ENCODE measurements at places on chromosomes 1 and 21. TPM values are rescaled to one million over a fixed set of nuclear protein-coding genes. Genes with fewer than 3 reads are reported as not detected.

Gene PODN
- 152 TPM for total RNA-seq

Gene TMEM82
- not detected for total RNA-seq

Gene BMP8B
- 1.4 TPM for total RNA-seq

Gene CRP
- total RNA-seq: 0.32 TPM

Gene OSCP1
- total RNA-seq: 4.2 TPM

DNA sequence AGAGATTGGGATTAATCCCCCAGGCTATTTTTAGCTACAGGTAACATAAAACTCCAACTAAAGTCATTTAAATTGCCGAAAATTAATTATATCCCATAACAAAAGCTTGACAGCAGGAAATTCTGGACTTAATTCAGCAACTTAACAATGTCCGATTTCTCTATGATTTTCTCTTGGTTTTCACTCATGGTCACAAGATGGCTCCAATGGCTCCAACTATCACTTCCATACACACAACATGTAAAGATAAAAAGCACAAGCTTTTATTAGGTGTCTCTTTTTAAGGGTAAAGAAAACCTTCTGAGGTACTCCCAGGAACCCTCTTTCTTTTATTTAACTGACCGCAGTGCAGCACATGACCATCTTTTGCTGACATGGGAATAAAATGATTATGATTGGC is 363.5 kb upstream of the PTBP2 start:
- DNase-seq: no peak

DNA sequence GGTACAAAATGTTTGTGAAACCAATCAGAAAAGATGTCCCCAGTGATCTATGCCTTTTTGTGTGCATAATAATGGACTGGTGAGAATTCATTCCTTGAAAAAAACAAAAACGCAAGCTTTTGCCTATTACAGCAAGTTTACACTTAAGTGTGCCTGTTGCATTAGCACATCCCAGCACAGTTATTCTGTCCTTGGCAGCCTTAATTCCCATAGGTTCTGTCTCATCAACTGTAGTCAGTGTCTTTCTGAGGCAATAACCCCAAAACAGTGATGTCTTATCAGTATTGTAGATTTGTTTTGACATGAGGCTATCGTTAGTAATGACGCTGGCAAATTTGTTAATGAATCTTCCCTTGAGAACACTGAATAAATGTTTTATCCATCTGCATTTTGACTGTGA is 109.9 kb upstream of the KCTD3 start:
- no peak for DNase-seq

DNA sequence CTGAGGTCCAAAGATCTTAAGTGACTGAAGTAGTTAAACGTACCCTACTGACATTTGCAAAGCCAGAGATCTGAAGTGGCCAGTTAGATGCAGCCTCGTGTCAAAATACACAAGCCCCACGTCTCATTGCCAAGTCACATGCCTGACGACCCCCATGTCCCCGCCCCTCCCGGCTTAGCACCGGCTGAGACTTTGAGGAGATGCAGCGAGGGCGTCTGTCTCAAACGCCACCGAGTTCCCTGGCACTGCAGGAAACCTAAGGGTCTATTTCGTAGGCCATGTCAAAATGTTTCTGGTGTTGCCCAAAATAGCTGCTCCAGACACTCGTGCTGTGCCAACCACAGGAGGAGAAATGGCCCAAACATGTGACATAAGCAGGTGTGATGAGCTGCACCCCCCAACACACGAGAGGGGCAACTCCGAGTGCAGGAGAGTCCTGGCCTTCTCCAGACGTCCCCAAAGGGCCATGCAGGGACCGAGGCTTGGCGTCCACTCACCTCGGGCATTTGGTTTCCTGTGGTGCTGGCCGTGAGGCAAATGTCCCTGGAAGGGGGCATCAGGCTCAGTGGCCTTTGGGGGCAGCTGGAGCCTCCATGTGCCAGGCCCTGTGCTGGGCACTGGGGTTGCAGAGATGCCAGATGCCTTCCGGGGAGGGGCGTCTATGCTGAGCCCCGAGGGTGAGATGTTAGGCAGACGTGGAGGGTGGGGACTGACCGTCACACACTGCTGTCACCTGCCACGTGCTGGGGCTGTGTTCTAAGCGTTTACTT is 67.0 kb downstream of the MATN1 start:
- DNase-seq: no peak

DNA sequence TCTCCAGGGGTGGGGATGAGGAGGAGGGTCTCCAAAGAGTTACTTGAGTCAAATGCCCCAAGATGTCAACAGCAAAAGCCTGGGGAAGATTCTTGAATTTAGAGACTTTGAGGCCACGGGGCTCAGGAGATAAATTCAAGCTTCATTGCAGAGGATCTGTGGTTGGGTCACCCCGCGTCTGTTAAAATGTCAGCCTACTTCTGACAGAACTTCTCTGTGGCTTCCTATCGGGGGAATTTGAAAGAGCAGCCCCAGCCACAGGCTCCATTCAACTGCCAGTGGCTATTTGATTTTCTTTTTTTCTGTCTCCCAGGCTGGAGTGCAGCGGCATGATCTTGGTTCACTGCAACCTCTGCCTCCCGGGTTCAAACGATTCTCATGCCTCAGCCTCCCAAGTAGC is 62.5 kb upstream of the EFHD2 start:
- no peak for DNase-seq

DNA sequence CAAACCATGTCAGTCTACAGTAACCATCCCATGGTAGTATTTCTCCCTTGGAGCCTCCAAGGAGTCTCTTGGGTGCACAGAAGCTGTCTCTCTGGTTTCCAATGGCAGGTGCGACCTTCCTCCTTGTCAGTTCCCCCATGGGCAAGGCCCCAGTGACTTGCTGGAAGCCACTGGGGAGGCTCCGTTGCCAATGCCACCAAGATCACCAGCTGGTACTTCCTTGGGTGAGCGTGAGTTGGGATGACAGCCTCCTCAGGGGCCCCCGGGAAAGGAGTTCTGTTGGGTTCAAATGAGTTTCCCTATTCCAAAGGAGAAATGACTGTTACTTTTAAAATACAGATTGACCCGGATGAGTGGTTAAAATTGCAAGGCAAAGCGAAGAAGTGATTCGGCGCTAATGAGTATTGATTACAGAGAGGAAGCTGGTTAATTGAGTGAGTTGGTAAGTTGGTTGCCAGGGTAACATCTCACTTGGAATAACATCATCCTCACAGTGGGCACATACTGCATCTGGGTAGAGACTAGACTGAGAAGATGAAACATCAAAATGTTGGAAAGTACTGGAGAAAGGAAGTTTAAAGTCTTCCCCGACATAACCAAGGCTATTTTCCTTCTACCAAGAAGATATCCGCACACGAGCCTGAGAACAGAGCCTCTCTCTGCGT is 53.0 kb upstream of the LAPTM5 start:
- no peak for DNase-seq

DNA sequence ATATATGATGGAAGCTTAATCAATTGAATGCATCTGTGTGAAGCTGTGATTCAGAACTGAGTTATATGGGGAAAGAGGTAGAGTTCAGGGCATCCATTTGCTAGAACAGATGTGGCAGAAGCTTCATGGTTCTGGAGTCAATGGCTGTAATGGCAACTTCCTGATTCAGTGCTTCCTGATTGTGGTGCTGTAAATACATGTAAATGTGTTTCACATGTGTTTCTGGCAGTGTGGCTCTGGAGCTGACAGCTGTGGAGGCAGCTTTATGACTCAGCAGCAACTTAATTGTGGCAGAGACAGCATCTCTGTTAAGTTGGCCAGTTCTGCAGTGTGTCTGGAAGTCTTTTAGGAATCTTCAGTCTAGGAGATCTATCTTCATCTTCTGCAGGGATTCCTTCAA is 226.6 kb upstream of the ZRANB2 start:
- no peak for DNase-seq

- no peak for DNase-seq
Observed at GRCh38 chr1:221947731-221948130, 205.8 kb upstream of the DUSP10 start.

- DNase-seq: no peak
Observed at GRCh38 chr1:160550572-160551034, 27.5 kb upstream of the SLAMF6 start.

DNA sequence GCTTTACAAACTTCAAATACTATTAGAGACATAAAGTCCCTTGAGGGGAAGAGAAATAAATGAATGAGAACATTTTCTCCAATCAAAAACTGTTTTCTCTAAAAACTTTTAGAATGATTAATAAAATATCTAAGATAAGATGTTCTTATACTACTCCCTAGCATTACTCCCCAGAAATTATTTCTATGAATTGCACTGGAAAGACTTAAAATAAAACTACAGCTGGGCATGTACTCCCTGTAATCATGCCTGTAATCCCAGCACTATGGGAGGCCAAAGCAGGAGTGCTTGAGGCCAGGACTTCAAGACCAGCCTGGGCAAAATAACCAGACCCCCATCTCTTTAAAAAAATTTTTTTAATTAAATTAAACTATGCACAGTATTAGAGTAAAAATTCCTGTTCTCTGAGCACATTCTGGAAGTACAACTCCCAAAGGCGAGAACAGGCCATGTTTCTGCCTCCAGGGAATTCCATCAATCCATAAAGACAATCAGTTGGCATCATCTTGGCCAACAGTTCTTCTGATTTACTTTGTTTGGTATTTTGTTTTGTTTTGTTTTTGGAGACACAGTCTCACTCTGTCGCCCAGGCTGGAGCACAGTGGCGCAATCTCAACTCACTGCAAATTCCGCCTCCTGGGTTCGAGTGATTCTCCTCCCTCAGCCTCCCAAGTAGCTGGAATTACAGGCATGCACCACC is 77.9 kb downstream of the TGFBR3 start:
- DNase-seq: no peak

DNA sequence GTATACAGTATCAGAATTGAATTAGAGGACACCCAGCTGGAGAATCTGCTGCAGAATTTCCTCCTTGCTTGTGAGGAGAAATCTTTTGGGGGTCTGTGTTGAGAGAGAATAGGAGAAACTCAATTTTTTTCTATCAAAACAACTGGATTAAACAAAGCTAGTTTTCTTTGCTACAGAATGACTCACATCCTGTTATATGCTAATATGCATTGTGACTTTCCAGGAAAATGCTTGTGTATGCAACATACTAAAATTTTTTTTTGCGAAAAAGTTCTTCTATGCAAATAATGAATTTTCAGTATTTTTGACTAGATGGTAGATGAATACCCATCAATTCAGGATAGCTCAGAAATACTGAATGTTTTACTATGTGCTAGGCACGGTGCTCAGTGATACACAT is 2.2 kb downstream of the VAMP4 start:
- DNase-seq: no peak

DNA sequence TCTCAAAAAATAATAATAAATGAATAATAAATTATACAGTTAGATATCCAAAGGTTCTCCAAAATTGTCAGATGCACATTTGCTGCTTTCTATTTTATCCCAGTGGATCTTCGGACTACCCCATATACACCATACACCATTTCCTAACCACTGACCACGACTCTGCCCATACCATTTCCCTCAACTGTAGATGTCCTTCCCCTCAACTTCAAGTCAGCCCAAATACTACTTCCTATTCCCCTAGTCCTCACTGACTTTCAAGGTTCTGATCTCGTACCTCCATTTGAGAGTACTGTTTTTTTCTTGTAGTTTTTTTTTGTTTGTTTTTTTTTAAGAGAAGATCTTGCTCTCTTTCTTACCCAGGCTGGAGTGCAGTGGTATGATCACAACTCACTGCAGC is 19.6 kb downstream of the EIF4G3 start:
- no peak for DNase-seq

Data from aorta (tissue), 5 donors.